Fibroblast of the aortic adventitia (primary cell): ENCODE measurements at places on chromosomes 6 and 20. TPM values are rescaled to one million over a fixed set of nuclear protein-coding genes. Genes with fewer than 3 reads are reported as not detected.

GRCh38 chr6:40187535-40188144, 253.4 kb upstream of the MOCS1 start:
- no peak for DNase-seq

- peak; percentile 38 for DNase-seq
Observed at GRCh38 chr6:72286911-72287311, 335.0 kb upstream of the KCNQ5 start.

DNA sequence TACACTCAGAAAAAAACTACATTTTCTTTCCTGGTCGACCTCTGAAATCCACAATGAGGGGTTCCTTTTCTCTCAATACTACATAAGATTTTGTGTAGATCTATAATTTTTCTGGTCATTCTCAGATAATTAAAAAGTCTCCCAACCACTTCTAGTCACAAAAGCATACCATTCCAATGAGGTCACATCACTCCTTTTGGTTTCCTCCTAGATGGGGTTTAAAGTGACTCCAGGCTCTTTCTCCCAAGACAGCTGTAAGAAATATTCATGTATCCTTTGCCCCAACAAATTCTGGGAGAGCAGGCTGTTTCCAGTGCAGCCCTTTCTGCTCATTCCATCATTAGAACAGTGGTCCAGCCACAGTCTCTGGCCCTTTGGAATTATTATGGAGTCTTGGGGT, 43.1 kb upstream of the BEND6 start:
- peak; percentile 78 for DNase-seq

- DNase-seq: no peak
Observed at GRCh38 chr6:13488896-13489237, 1.5 kb upstream of the GFOD1 start.

GRCh38 chr6:14231501-14232280, 114.1 kb downstream of the CD83 start:
- DNase-seq: no peak

- no peak for DNase-seq
Observed at GRCh38 chr6:87762116-87762515, 60.1 kb upstream of the AKIRIN2 start.

DNA sequence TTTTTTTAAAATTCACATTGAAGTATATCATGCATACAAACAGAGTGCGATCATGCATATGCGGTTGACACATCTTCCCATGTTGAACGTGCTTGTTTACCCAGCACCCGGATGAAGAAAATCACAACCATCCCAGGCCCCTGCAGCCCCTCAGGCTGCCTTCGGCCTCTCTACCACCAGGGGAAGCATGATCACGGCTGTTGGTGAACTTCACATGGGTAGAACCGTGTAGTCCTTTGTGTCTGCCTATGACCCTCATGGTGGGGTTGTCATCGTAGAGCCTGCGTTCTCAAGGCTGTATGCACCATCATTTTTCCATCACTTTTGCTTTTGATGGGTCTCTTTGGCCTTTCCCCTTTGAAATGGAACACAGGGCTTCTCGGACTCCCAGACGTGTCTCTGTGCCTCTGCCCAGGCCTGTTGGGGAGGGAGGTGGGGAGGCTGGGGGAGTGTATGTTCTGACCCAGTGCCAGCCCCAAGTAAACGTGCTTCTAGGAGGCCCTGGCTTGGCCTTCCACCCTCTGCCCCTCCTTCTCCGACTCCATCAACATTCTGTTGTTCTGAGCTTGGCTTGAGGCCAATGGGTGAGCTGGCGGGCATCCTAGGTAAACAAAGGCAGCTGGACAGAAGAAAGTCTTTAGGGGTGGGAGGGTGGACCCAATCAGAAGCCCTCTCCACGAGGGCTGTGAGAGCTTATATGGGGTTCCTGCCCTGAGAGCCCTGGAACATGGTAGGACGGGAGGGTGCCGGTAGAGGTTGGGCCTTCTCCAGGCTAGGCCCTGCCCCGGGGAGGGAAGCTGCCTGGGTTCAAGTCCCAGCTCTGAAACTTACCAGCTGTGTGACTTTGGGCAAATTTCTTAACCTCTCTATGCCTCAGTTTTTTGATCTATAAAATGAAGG, 39.7 kb downstream of the TGM2 start:
- peak; percentile 91 for DNase-seq

DNA sequence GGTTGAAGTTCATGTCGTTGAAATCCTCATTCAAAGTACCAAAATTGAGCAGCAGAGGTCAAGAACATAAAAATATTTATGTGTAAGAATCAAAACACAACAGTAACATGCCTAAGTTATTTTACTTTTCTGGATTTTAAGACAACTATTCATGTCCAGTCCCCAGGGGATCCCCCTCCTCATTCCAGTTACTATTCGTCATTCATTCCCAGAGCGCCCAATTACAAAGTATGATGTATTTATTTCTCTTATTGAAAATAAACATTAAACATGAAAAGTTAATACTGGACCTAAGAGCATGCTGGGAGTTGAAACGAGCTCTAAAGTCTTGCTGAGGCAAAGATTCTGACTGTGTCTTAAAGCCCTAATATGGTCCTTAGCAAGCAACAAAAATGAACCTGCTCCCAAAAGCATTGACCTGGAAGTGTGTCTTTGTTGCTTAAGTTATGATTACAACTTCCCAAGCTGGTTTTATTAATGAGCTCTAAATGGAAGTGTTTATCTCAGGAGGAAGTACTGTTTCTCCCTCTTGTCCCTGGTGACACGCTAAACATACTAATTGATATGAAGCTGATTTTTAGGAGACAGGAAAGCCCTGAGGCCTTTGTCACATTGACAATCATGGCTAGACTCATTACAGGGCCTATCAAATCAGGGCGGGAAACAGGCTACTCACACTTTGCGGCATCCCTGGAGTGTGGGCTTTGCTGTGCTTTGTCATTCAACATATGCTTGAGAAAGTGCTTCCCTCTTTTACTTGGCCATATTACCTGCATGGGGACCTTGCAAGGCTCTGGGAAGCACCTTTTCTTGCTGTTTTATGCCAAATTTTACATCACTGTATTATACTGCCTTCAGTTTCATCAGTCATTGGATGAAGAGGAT, 192.2 kb upstream of the DTNBP1 start:
- DNase-seq: no peak

DNA sequence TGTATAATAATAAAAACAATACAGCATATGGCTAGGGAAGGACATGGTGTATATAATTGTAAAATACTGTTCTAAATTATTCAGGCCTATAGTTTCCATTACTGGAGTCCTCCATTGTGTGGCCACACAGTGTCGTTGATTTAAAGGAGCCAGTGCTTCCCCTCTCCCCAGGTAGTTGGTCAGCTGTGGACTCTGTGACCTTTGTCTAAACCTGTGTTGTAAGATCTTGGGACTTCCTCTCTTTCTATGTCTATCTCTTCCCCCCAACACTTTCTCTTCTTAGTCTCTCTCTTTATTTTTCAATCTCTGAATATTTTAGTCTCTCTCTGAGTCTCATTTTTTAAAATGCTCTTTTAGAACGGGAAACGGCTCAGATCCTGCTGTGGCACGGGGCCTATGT, 35.6 kb downstream of the BRPF3 start:
- DNase-seq: no peak

DNA sequence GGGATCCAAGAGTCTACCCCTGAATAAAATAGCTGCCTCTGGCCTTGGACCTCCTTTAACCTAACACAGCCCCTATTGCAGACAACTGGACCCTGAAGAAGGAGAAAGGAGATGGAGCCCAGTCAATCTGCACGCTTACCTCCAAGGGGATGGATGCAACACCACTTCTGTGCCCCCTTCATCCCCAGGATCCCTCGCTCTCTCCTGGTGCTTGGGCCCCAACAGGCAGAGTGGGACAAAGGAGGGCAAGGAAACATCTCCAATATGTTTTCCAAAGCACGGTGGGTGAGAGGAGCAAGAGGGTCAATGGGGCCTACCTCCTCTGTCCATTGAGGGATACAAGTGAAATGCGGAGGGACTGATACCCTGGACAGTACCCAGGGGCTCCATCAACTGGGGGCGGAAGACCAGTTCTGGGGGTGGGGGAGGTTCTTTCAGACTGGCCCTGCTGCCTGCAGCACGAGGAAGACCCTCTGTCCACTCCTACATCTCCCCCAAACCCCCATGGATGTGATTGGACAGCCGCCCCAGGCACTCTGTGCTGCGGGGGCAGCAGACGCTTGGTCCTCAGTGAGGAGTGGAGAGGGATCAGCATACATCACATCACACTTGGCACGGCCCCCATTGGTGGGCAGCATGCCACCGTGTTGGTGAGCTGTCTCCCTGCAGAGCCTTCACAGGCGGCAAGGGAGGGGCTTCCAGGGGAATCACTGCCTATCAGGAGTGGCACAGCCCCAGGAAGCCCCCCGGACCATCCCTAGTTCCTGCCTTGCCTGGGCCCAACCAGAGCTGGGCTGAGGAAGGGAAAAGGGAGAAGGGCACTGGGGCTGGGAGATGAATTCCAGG, 70.6 kb downstream of the MRPL14 start:
- DNase-seq: peak; percentile 88

GRCh38 chr20:23520185-23520584, 29.3 kb downstream of the CST8 start:
- no peak for DNase-seq

DNA sequence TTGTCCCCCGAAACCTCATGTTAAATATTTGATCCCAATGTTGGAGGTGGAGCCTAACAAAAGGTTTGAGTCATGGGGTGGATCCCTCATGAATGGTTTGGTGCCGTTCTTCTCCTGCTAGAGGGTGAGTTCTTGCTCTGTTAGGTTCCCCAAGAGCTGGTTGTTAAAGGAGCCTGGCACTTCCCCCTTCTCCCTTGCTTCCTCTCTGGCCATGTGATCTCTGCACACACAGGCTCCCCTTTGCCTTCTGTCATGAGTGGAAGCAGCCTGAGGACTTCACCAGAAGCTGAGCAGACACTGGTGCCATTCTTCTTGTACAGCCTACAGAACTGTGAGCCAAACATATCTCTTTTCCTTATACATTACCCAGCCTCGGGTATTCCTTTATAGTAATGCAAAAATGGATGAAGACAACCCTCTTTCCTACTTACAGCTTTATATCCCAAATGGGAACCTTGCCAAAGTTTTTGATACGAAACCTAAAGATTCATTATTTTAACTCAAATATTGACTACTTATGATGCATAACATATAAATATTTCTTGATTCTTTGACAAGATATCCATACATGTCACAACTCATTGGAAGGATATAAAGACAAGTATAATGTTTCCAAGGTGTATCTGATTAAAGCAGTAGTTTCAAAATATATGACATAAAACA, 61.0 kb downstream of the RNF182 start:
- DNase-seq: no peak

GRCh38 chr6:52125139-52125538, 37.7 kb upstream of the PKHD1 start:
- DNase-seq: no peak

DNA sequence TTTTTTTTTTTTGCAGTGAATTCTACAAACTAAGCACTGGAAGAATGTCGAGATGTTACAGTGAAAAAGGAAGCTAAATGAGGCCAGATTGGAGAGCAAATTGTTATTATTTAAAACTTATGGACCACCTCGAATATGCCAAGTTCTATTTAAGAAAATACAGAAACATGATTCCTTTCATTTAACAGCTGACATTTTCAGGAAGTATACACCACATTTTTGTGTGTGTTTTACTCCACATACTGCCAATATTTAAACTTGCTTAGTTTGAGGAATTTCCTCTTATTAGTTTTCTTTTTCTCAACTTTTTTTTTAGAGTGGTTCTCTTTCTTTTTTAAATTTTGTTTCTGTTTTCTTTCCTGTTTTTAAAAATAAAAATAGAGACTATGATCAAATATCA, 37.0 kb upstream of the GCLC start:
- peak; percentile 22 for DNase-seq

- DNase-seq: no peak
Observed at GRCh38 chr6:119237177-119237715, 112.3 kb downstream of the MAN1A1 start.

- DNase-seq: peak; percentile 64
Observed at GRCh38 chr6:84220809-84221409, 6.5 kb downstream of the CEP162 start.

GRCh38 chr6:43757966-43758616, 11.9 kb upstream of the VEGFA start:
- no peak for DNase-seq

DNA sequence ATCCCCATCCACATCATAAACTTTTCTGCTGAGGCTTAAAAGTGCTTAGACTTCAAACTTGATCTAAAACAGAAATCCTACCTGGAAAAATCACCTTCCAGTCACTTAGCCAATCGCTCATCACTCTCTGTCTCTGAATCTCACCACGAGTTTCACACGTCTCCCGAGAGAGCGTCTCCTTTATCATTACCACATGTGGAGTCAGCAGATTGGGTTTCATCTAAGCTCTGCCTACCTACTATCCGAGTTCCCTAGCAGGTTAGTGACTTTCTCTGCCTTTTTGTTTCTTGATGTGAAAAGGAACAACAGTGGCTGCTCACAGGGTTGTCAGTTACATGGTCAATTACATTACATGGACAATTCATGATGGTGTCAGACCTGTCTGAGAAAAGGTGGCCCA, 286.2 kb downstream of the ESR1 start:
- DNase-seq: no peak

DNA sequence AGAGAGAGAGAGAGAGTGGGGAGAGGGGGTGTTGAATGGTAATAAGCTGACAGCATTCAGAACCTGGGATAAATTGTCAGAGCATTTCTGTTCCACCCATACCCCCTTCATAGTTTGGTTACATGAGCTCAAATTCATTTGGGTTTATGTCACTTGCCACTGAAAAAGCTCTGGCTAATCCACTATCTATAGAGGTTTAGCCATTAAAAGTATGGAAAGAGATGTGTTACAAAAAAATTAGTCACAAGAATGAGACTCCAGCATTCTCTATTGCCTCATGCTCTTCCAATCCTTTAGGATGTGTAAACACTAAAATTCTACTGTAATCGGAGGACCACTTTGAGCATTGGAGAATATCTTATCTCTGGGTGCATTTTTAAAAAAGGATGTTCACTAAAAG, 297.6 kb upstream of the TCF21 start:
- peak; percentile 9 for DNase-seq

DNA sequence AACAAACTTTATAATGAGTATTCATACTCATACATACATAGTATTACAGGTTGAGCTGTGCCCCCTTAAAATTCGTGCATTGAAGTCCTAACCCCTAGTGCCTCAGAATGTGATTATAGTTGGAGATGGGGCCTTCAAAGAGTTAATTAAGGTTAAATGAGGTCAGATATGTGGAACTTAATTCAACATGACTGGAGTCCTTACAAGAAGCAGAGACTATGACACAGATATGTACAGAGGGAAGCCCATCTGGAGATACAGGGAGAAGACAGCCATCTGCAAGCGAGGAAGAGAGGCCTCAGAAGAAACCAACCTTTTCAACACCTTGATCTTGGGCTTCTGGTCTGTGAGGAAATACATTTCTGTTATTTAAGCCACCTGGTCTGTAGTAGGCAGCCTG, 536.1 kb upstream of the AGPAT4 start:
- DNase-seq: no peak

DNA sequence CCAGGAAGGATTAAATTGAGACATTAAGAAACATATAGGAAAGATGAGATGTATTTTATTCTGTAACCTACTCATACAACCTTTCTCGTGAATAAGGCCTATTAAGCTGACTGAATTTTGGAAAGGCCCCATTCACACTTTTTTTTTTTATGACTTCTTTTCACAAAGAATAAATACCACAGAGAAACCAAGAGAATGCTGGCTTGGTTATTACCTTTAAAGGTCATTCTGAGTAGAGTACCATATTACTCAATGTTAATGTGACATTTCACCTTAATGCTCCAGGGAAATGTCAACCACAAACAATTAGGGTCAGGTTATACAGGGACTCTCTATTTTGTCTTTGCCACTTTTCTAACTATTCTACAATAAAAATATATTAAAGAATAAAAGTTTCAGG, 204.9 kb upstream of the PTCHD4 start:
- DNase-seq: no peak

ORC3 gene
- total RNA-seq: 14.3 and 52.9 TPM in 2 replicates

SLC17A1 gene
- total RNA-seq: not detected in 2 replicates

PSMB9 gene
- 10.8 and 11.5 TPM in 2 replicates for total RNA-seq

BMP6 gene
- 1.3 and 10.5 TPM in 2 replicates for total RNA-seq

ZFAND3 gene
- 14.0 and 31.3 TPM in 2 replicates for total RNA-seq

SNAI1 gene
- total RNA-seq: 1.1 and 2.7 TPM in 2 replicates
